ENCODE measurements at places on chromosomes 2 and 18.

DNA sequence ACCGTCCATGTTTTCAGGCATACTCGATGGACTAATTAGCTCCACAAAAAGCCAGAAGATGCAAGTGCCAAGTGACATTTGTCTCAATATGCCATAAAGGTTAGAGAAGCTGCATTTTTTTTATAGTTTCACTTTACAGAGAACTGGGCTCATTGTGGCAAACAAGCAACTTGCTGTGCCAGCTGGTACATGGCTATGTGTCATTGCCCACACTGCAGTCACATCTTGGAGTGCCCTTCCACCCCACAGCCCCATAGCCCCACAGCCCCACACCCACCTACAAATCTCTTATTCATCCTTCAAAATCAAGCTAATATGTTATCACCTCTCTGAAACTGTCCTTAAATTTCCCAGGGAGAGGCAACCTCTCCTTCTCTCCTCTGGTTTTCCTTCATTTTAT is 451.9 kb downstream of the ARHGAP15 start:
- DNase-seq = no peak

DNA sequence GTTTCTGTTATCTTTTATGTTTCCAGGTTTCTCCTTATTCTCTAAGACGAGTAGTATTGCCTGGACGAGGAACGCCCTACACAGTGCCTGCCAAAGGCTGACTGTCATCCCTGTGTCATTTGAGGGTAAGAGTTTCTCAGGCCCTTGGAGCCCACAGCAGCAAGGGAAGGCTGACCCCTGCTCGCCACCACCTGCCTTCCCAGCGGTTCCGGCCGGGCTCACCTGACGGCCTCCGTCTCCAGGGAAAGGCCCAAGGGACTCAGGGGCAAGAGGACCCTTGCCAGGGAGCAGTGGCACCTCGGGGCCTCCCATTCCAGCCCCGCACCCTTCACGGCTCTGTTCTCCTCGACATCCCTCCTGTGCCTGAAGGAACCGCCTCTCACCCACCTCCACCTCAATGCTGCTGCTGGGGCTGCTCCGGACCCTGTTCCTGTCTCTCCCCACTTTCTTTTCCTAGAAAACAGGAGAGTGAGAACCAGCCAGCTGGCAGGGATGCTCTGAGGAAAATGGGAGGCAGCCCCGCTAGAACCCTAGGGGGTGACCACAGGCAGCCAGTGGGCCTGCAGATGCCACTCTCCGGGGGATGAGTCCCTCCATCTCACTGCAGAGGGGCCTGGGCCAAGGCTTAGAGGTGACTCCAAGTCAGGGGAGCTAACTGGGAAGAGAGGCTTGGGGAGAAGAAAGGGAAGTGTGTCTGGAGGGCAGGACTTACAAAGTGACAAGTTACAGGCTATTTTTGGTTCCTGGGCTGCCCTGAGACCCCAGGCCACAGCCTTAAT is 1.9 kb downstream of the LIMS2 start:
- DNase-seq = no peak

- no peak for DNase-seq
Observed at GRCh38 chr2:95350368-95350767, 52.1 kb upstream of the FAHD2A start.

GRCh38 chr2:45396671-45397070 is 214.4 kb downstream of the SRBD1 start:
- DNase-seq = no peak

DNA sequence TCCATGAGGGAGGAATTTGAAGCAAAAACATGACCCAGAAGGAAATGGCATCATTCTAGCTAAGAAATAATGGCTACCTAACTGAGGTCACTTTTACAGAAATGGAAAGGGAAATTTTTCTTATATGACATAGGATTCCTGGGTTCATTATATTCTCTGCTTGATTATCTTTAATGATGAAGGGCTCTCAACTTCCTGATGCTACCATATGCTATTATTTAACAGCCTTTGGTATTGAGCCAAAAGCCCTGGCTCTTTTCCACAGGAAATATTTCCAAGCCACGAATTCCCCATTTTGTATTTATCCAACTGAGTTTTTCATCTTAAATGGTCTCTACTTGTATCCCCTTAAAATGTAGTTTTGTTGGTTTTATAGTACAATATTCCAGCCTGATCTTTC is 63.2 kb upstream of the NPAS2 start:
- no peak for DNase-seq

DNA sequence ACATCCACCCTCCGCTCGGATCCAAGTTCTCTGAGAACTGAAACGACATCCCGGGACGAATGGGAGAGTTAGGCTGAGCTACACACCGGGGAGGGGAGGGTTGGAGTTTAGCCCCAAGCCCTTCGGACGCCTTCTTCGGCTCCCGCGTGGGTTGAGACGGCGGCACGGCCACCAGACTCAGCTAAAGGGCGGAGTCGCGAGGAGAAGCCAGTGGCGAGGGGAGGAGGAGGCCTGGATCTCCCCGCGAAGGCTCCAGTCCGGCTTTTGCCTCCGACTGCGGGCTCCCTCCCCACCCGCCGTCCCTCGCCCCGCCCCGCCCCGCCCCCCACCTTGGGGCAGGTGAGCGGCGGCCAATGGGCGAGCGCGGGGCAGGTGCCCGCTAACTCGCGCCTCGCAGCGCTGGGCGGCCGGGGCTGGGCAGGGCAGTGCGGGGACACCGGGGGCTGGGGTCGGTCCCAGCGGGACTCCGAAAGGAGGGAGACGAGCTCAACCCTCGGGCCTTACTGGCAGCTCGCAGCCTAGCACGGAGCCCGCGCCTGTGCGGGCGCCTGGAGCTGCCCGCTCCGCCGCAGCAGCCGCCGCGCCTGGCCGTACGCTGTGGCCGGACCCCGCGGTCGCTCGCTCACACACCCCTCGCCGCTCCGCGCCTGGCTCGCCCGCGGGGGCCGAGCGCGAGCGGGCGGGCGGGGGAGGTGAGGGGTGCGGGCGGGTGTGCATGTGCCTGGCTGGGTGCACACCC is at the start of gene EMX1:
Gene EMX1, plus strand, starts transcription at position 382 of the 739 bp plus-strand sequence. Its CDS starts 334 bp downstream, at position 716.
- DNase-seq = no peak

DNA sequence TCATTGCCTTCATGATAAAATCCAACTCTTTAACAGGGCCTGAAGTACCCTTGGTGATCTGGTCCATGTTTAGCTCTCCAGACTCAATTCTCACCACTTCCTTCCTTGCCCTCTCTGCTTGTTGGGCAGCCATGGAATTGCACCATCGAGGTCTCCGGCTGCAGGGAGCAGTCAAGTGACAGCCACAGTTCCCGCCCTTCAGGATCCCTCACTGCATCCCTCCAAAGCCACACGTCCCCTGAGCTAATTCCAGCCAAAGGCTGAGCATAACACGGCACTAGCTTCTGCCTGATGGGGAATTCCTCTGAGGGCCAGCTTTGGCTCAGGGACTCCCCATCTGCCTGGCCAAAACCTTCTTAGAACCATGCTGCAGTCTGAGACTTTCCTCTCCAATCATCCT is 47.4 kb upstream of the SLC1A4 start:
- DNase-seq = no peak

DNA sequence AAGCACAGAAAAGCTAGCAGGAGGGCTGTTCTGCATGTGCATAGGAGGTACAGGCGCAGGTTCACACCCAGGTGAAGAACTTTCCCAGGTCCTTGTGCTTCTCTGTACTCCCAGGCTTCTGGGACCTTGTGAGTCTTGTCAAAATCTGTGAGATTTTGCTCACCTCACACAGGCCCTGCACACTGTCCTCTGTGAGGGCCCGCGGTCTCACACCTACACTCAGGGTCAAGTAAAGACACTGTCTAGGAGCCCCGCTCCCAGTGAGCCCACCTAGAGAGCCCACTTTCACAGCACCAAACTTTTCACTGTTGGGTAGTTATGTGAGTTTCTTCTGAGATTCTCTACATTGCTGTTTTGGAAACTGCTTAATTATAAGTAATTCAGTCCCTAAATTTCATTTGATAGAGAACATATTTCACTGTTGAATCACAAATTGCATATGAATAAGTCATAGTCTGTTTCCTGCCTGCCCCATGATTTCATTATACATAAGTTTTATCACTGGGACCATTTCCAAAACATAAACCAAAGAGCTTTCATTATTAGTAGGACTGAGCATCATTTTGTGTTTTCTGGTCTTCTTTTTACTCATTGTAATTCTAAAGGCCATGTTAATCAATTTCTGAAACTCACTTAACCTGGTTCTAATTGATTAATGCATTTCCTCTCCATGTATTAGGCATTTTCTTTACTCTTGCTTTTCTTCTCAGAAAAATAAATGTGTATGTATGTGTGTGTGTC is 234.2 kb upstream of the SPOPL start:
- no peak for DNase-seq

- no peak for DNase-seq
Observed at GRCh38 chr2:146305164-146305563, 1539.7 kb upstream of the ACVR2A start.

- no peak for DNase-seq
Observed at GRCh38 chr2:179226961-179227259, 37.7 kb downstream of the SESTD1 start.

DNA sequence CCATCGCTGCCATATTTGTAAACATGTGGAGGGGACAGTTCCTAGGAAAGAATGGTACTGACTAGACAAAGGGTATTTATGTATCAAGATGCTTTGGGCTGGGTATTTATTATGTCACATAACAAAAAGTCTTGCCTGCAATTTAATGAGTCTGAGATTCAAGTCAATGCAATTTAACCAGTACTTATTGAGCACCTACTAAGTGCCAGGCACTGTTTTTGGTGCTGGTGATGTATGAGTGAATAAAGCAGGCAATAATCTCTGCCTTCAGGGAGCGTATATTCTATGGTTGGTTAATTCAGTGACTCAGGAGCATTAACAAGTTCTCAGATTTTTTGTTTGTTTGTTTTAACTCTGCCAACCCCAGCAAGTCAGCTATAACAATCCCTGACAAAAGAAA is 24.6 kb upstream of the ACVR1 start:
- DNase-seq = no peak

DNA sequence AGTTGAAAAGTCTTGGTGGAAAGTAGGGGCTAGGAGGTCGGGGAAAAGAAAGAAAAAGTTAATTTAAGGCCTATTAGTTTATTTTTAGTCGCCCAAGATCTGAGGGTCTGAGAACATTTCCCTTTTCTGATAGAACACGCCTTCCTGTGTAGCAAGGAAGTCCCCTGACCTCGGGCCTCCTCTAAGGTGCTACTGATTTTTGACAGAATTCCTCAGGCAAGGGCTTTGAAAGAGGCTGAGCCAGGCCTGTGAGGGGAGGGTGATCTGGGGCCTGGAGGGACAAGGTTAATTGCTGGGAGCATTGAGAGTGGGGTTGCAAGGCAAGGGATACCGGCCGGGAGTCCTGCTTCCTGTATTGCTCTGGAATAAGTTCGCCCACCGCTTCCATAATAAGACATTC is 131.4 kb upstream of the MYCN start:
- no peak for DNase-seq

DNA sequence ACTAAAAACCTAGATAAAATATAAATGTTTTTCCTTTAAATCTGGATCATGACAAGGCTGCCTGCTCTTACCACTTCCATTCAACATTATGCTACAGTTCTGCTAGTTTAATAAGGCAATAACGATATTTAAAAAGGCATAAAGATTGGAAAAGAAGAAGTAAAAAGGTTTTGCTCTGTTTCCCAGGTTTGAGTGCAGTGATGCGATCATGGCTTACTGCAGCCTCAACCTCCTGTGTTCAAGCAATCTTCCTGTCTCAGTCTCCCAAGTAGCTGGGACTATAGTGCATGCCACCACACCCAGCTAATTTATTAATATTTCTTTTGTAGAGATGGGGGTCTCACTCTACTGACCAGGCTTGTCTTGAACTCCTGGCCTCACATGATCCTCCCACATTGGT is 40.8 kb downstream of the PROKR1 start:
- DNase-seq = no peak

DNA sequence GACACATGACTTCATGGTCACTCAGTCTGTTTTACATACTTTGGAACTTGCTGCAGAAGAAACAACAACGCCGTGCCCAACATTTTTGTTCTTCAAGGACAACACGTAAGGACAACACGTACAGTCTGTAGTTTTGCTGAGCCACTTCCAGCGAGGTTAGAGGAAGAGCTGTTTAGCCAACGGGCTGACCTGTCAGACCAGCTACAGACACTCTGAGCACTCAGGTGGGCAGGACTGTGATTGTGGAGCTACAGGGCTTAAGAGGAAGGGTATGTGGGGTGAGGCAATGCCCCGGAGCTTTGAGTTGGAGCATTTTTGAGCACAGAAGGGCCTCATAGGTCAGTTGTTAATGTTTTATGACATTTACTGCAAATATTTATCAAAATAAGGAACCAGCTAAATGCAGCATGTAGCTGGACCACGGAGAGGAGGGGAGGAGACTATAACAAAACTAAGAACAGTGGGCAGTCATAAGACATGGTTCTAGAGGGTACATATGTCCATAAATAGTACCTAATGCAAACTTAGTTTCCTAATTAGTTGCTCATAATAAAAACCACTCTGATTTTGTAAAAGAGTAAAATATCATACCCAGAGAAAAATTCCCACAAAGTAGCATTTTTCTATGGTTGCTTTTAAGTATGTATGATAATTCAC is 26.3 kb upstream of the NPC1 start:
- no peak for DNase-seq

- DNase-seq = peak; percentile 21
Observed at GRCh38 chr2:45652090-45653031, 886 bp downstream of the PRKCE start.

DNA sequence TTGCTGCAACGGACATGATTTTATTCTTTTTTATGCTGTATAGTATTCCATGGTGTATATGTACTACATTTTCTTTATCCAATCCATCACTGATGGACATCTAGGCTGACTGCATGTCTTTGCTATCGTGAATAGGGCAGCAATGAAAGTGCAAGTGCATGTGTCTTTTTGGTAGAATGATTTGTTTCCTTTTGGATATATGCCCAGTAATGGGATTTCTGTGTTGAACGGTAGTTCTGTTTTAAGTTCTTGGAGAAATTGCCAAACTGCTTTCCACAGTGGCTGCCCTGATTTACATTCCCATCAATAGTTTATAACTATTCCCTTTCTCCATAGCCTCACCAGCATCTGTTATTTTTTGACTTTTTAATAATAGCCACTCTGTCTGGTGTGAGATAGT is 99.7 kb upstream of the CRIM1 start:
- DNase-seq = no peak

GRCh38 chr2:72150861-72151356 is 3.2 kb upstream of the CYP26B1 start:
- no peak for DNase-seq

DNA sequence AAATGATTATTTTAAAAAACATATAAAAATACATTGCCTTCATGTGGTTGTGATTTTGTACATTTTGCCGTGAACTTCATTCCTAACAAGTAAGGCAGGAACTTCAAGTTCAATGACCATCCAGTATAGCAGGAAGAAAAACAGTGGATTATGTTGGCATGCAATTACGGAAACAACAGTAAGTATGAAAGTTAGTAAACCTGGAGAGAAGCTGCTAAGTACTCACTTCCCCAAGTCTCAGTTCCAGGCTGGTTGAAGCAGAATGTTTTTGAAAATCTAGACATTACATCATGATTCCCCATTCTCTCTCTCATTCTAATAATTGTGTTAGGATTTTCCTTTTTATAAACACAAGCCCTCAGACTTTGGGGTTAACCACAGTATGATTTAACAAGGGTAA is 987.1 kb upstream of the KLHL29 start:
- DNase-seq = no peak

All from mesothelial cell of epicardium (in vitro differentiated cells).